Vein endothelial cell (primary cell): ENCODE measurements at places on chromosomes 4 and X. TPM values are rescaled to one million over a fixed set of nuclear protein-coding genes. Genes with fewer than 3 reads are reported as not detected.

The ALB gene
- not detected in 2 replicates for total RNA-seq

The APELA gene
- total RNA-seq = not detected in 2 replicates

The GPR50 gene
- total RNA-seq = not detected in 2 replicates

The CXCL1 gene
- total RNA-seq = 51.0 and 69.6 TPM in 2 replicates

The ANXA10 gene
- total RNA-seq = not detected in 2 replicates

The CT83 gene
- total RNA-seq = not detected in 2 replicates

The FSTL5 gene
- 0.10 and 0.98 TPM in 2 replicates for total RNA-seq

The USP17L21 gene
- not detected in 2 replicates for total RNA-seq

The LDOC1 gene
- total RNA-seq = 6.2 and 8.5 TPM in 2 replicates

The GLRB gene
- total RNA-seq = 2.0 and 4.2 TPM in 2 replicates

The EVC2 gene
- total RNA-seq = 6.2 and 7.0 TPM in 2 replicates

The DGAT2L6 gene
- total RNA-seq = not detected in 2 replicates

The SMIM43 gene
- total RNA-seq = 0.38 and 1.3 TPM in 2 replicates

The ELOVL6 gene
- 2.3 and 7.4 TPM in 2 replicates for total RNA-seq

The RAB39B gene
- 0.10 TPM in 1 of 2 replicates, not detected in the other for total RNA-seq

The GPC4 gene
- under 0.01 and 0.10 TPM in 2 replicates for total RNA-seq

The USP53 gene
- total RNA-seq = 22.9 and 27.0 TPM in 2 replicates

The KLB gene
- total RNA-seq = under 0.01 TPM in 1 of 2 replicates, not detected in the other

The AGTR2 gene
- total RNA-seq = not detected in 2 replicates

The AKAP17A gene
- 24.3 and 28.4 TPM in 2 replicates for total RNA-seq

The MAGEA11 gene
- total RNA-seq = not detected in 2 replicates

The MAP9 gene
- 0.33 and 0.48 TPM in 2 replicates for total RNA-seq

The PWWP3B gene
- total RNA-seq = 0.19 and 0.33 TPM in 2 replicates

The CCDC160 gene
- total RNA-seq = not detected in 2 replicates

The SUPT20HL1 gene
- total RNA-seq = not detected in 2 replicates

The TREX2 gene
- total RNA-seq = 2.0 and 5.9 TPM in 2 replicates

The PACRGL gene
- 17.0 and 21.8 TPM in 2 replicates for total RNA-seq

The SLC4A4 gene
- total RNA-seq = under 0.01 and 0.19 TPM in 2 replicates

The LARP1B gene
- total RNA-seq = 17.3 and 23.6 TPM in 2 replicates

The MMRN1 gene
- total RNA-seq = 889 and 1,432 TPM in 2 replicates

The GSX2 gene
- not detected in 2 replicates for total RNA-seq
